ENCODE measurements at places on chromosomes 11 and 22.

DNA sequence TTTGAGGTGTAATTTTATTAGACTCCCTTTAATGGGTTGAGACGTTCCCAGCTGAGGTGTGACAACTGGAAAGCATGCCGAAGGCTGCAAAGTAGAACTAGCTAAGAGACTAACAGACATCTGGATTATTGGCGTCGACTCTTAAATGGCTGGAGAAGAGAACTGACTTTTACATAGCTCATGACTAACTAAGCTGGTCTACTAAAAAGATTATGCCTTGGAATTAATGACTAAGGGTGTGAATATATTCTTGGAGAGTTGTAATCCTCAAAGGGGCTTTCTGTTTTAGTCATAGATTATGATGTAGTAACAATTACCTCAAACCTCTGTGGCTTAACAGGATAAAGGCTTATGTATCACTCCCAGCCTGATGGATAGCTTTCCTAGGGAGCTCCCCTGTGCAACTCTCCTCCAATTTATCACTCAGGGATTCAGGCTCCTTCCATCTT is 39.5 kb upstream of the SLC5A12 start:
- no peak for DNase-seq

- DNase-seq = no peak
Observed at GRCh38 chr11:15412054-15412453, 297.3 kb downstream of the INSC start.

DNA sequence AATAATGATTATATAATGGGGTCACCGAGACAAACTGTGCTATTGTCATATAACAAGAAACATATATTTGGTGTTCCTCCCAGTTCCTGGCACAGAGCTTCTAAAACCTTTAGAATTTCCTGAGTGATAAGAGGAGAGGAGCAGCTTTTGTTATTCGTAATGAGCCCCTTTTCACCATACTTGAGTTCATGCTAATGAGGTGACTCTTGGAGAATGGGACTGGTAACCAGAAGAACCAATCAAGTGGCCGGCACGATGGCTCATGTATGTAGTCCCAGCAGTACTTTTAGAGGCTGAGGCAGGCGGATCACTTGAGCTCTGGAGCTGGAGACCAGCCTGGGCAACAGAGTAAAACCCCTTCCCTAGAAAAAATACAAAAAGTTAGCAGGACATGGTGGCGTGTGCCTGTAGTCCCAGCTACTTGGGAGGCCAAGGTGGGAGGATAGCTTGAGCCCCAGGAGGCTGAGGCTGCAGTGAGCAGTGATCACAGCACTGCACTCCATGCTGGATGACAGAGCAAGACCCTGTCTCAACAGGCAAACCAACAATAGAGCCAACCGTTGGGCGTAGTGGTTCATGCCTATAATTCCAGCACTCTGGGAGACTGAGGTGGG is 62.7 kb upstream of the FTH1 start:
- DNase-seq = no peak

DNA sequence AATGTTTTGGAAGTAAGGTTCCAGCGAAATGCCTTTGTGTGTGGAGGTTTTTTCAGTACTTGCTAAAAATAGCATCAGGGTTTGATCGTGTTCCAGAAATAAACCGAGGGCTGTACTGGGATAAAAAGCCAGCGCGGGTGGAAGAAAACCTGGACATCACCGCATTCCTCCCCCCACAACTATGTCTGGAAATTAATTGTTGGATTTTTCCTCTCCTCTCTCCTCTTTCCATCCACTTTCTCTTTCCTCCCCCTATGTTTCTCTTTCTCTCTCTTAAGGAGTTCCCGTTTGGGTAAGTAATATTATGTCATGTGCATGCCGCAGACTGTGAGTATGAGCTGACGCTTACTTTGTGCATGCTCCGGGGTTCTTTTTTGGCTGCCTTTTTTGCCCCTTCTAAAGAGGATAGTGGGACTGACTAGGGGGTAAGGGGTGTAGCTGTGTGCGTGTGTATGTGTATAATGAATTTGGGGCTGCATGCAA is 104.2 kb upstream of the HSD17B12 start:
- DNase-seq = no peak

DNA sequence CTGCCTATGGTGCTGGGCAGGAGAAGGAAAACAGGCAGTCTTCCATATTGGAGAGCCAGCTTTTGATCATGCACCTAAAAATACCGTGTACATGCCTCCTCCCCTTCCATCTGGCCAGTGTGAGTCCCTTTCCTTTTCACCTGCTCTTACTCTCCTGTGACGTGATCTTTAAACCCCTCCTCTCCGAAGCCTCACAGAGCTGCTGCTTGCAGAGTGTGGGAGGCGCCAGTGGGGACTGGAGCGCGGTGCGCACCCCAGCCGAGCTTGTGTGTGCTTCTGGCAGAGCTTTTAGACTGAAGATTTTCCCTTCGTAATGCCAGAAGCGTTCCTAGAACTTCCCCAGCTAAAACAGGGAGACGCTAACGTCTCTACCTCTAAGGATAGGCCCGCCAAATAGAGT is 29.8 kb downstream of the MUC6 start:
- no peak for DNase-seq

GRCh38 chr22:18977824-18978425 is 41.8 kb upstream of the PRODH start:
- no peak for DNase-seq
